ENCODE measurements at places on chromosomes 16 and 17.
A peak's percentile ranks its signal among the peaks of the same experiment; 100 is the strongest.

DNA sequence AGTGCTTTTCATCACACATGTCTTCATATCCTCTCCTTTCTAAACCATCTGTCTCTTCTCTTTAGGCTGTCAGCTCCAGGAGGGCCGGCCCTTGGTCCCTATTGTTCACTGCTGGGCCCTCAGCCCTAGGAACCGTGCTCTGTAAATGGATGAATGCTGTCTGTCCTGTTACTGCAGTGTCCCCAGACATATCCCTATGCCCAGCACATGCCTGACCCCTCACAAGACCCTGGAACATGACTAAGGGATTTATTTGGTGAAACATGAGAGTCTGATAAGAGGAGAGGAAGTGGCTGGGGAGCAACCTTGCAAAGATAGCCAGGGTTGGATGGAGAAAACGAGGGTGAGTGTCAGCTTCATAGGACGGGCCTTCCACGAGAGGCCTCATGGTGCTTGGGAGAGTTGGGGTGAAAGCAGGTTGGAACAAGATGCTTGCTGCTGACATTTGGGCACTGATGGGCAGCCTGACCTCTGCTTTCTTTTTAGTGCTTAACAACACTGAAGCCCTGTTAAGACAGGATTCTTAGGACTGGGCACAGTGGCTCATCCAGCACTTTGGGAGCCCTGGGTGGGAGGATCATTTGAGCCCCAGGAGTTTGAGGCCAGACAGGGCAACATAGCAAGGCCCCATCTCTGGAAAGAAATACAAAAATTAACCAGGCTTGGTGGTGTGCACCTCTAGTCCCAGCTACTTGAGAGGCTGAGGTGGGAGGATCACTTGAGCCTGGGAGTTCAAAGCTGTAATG, 39.0 kb downstream of the ABCC1 start:
- DNase-seq = no peak

DNA sequence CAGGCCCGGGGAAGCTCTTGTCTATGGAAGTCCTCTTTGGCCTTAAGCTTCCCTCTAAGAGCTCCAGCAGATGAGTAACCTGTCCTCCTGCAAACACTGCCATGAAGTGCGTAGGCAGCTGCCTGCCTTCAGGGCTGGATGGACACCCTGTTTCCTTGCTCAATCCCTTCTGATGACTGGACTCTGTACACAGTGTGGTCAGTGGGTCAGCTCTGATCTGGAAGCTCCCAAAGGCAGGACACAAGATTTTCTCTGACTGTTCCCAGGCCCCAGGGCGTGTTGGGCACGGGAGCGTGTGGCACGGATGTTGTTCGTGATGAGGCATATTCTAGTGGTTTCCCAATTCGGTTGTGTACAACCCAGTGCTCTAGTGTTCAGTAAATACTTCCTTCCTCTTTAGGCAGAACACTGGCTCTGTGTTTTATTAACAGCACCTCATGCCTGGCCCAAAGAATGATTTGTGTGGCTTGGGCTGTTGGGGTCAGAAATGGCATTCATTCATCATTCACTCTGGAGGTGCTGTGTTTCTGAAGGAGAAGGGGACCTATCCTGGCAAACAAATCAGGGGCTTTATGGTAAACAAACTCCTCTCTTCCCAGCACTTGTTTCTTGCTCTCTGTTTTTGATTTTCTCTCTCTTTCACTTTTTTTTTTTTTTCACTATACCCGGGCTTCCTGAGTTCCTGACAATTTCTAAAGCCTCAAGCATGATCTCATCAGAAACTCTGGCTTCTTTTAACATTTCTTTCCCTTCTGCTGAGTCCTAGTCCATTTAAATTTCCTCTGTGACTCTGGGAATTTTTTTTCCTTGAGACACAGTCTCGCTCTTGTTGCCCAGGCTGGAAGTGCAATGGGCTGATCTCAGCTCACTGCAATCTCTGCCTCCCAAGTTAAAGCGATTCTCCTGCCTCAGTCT, 12.0 kb upstream of the RNF157 start:
- peak; percentile 73 for DNase-seq

GRCh38 chr17:5705081-5705875, 121.0 kb upstream of the NLRP1 start:
- peak; percentile 9 for DNase-seq

DNA sequence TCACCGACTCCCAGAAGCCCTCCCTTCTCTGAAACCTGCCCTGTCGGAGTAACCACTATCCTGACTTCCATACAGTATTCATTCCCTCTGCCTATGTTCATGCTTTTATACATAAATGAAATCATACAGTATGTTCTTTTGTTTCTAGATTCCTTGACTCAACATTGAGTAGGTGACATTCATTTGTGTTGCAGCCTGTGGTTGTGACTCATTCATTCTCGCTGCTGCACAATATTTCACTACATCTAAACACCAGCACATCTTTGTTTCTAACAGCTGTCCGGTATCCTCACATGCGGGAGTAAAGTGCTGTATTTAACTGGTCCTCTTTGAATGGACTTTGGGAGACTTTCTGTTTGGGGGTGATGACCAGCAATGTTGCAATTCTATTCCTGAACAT, 135.0 kb upstream of the FOXF1 start:
- DNase-seq = no peak

- DNase-seq = no peak
Observed at GRCh38 chr16:787321-787966, 737 bp downstream of the RPUSD1 start.

- no peak for DNase-seq
Observed at GRCh38 chr17:79515646-79516571, 94.9 kb downstream of the RBFOX3 start.

DNA sequence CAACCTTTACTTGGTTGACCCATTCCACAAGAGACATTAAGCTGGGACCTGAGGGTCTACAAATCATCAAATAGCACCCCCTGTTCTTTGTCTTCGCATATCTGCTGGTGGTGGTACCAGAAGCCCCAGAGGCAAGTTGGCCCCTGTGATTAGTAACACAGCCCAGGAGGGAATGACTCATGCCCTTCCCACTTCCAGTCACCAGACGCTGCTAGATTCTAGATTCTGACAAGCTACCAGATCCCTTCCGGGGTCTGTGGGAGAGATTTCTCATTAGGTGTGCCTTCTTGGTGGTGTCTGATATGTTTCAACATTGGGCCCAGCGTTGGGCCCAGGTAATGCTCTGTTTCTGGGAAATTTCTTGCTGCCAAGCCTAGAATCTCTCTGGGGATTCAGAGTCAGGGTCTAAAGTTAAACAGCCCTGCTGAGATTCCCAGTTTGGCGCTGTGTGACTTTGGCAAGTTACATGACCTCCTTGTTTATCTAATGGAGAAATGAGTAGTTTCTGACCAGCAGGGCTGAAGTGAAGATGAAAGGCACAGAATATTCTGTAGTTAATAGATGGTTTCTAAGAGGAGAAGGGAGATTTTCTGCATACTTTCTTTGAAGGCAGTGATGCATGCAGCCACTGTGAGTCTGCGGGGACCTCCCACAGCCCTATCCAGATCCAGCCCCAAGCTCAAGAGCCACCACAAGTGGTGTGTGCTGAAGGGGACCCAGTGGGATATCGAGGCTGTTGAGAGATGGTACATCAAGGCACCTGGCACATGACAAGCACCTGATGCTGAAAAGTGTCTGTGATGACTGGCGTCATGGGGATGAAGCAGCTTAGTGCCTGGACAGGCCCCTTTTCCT, 3.9 kb downstream of the TRPV2 start:
- peak; percentile 92 for DNase-seq

- no peak for DNase-seq
Observed at GRCh38 chr16:66391726-66392670, 25.5 kb downstream of the CDH5 start.

DNA sequence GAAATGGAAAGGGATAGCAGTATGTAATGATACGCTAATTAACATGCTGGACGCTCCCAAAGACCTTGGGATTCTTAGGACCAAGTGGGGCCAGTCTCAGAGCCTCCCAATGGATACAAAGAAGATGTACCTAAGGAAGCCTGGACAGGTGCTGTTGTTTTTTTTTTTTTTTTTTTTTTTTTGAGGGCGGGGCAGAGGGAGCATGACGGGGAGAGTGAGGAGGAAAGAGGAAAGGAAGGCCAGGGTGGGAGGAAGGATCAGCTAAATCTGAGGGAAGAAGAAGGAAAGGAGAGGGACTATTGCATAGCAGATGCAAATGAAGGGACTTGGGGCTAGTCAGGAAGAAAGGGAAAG, 2.5 kb downstream of the VAMP2 start:
- no peak for DNase-seq

DNA sequence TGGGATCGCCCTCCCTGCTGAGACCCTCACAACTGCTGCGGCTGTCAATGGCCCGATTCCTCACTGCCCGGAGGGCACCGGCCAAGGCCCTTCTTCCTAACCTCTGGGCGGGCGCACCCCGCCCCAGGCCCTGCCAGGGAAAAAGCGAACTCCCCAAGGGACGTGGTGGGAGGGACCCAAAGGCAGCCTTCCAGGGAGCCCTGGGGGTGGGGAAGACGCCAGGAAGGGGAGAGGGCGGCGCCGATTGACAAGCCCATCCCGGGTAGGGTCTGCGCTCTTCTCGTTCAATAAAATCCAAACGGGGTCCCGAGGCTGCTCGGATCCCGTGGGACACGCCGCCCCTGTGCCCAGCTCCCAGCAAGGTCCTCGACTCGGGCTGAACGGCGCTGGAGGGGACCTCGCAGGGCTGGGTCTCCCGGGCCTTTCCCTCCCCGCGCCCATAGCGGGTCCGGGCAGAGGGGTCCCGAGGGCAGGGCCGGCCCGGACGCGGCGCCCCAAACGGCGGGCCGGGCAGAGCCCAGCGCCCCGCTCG, 416 bp downstream of the KIFC3 start:
- DNase-seq = no peak

- DNase-seq = no peak
Observed at GRCh38 chr17:60087882-60088669, 9.4 kb upstream of the HEATR6 start.

- DNase-seq = no peak
Observed at GRCh38 chr17:56762988-56763387, 70.7 kb downstream of the C17orf67 start.

- DNase-seq = no peak
Observed at GRCh38 chr17:8696426-8696825, 48.2 kb downstream of the CCDC42 start.

DNA sequence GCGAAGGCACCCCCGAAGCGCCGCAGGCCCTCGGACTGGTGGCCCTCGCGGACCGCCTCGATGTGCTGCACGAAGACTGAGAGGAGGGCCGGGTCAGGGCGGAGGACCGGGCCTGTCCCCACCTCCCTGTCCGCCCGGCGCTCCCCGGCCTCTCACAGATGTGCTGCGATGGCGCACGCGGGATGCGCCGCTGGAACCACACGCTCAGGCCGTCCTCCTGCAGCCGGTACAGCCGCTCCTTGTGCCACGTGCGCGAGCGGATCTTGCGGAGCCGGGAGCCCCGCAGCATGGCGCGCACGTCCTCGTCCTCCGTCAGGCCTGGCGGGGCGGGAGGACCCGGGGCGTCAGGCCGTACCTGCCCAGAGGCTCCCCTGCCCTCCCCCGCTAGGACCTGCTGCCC, 11.3 kb downstream of the PLCD3 start:
- no peak for DNase-seq

DNA sequence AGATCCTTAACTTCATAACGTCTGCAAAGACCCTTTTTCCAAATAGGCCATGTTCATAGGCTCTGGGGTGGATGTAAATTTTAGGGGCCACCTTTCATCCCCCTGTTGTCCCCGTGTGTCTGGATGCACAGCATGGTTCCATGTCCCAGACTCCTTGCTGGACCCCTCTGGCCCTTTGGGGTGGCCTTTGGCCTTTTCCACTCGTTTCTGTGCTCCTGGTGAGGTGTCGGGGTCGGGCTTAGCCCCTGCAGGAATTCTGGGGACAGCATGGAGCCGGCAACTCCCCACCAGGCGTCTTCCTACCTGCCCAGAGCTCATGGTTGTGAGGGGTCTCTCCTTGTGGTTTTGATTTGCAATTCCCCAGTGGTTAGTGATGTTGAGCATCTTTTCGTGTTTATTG, 183.5 kb downstream of the SEC14L1 start:
- no peak for DNase-seq

- DNase-seq = no peak
Observed at GRCh38 chr16:23508589-23509440, 1.5 kb downstream of the GGA2 start.

- DNase-seq = no peak
Observed at GRCh38 chr16:85968041-85968920, 69.3 kb downstream of the IRF8 start.

DNA sequence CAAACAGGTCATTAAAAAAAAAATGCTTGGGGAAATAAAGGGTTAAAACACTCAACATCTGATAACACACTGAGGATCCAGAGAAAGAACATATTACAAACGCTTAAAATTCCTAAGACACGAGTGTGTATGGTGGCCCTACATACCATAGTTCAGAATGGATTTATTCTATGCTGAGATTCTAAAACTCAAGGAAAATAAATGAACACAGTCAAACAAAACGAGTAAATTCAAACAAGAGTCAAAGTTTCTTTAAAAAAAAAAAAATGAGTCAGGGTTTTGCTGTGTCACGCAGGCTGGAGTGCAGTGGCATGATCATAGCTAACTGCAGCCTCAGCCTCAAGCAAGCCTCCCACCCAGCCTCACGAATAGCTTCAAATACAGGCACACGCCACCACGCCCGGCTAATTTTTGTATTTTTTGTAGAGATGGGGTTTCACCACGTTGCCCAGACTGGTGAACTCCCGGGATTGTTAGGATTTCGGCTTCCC, 17.4 kb downstream of the CRK start:
- no peak for DNase-seq
